ENCODE measurements at places on chromosomes 2 and 18. TPM values are rescaled to one million over a fixed set of nuclear protein-coding genes. Genes with fewer than 3 reads are reported as not detected.

UPP2 gene
- polyA plus RNA-seq = 0.04 TPM

TMEM17 gene
- polyA plus RNA-seq = 4.2 TPM

CCBE1 gene
- 2.5 TPM for polyA plus RNA-seq

SRD5A2 gene
- 0.22 TPM for polyA plus RNA-seq

ABI2 gene
- 27.7 TPM for polyA plus RNA-seq

L3MBTL4 gene
- polyA plus RNA-seq = 4.0 TPM

MAP3K20 gene
- polyA plus RNA-seq = 31.7 TPM

LCT gene
- 79.1 TPM for polyA plus RNA-seq

WNT10A gene
- 1.5 TPM for polyA plus RNA-seq

GRCh38 chr2:8704906-8705305 is 23.1 kb downstream of the ID2 start:
- H3K27me3 ChIP-seq = no peaks in the 10 kb centered on the region
- DNase-seq = no peak
- peaks cover 6% of the 10 kb centered on the region for H3K4me1 ChIP-seq
- H3K27ac ChIP-seq = no peak overlapping the region

DNA sequence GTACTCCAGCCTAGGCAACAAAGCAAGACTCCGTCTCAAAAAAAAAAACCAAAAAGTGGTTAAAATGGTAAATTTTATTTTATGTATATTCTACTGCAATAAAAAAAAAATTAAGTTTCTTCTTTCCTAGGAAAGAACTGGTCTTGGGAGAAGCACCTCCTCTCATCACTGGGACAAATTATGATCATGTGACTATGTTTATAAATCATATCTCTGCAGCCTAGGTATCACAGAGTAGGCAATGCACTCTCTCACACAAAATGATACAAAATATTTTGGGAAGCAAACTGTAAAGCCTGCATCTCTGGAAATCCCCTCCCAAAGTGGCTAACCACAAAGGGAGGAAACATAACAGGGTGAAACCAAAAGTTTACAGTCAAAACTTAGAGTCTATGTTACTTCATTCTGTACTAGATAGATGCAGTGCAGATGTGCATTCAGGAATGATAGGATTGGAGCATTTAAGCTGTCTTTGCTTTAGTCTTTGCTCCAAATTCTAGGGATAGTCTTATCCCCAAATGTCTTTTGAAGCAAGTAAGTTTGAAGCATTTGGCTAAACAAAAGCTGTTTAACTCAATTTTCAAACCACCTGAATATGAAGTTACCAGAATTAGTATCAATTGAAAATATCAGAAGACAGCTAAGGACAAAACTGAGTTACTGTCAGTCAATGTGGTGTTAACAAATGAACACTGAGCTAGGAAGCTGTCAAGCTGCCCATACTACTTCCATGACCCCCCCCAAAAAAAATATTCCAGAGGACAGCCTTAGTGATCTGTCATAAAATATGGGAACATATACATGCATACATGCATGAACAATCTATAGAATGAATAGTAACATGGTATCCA is 21.1 kb upstream of the MALT1 start:
- no peaks in the 10 kb centered on the region for H3K36me3 ChIP-seq
- H3K27me3 ChIP-seq = no peaks in the 10 kb centered on the region
- no peak for DNase-seq
- no peak overlapping the region for H3K27ac ChIP-seq

DNA sequence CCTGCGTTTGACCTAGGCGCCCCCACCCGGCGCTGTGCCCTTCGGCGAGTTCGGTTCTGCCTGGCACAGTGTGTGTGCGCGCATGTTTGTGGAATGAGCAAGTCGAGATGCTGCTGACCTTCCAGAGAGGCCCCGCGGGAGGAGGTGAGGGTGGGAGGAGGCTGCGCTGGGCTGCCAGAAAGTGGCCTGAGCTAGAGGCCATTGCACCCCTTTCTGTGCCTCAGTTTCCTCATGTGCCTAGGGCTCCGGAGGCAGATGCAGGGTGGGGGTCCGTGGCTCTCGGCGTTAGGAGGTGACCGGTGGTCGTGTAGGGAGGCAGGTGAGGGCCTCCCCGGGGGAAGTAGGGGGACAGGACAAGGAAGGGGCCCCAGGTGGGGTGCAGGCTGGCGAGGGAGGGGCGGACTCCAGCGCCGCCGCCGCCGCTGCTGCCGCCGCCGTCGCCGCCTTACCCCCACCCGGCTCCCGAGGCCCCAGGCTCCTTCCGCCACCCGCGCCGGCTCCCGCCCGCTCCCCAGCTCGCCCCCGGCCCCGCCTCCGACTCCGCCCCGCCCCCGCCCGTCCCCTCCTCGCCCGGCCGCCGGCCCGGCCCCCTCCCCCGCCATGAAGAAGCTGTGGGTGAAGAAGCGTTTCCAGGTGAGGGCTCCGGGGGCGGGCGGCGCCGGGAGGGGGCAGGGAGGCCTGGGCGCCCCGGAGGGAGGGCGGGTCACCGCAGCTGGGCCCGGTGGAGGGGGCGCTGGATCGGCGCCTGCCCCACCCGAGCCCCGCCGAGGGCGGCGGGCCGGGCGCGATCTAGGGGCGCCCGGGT is 7.0 kb downstream of the SPEG start:
- H3K27me3 ChIP-seq = peaks cover 65% of the 10 kb centered on the region
- no peak for DNase-seq
- H3K4me3 ChIP-seq = peak overlapping the region; percentile 37
- H3K4me1 ChIP-seq = peaks cover 6% of the 10 kb centered on the region
- no peak overlapping the region for H3K27ac ChIP-seq

DNA sequence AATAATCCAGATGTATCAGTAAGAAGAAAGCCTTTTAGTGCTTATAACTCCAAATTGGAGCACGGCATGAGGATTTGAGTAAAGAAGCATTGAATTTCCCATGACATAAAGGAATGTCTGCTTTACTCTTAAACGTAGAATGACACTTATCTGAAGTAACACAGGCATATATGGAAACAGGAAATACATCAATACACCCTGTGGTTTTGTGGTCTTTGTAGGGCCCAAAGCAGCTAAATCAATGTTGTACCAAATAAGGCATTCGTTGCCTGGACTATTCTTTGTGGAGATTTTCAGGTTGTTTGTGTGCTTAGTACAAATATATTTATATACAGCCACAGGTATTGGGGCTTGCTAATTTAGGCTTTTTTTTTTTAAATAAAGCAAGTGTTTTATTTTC is 660.5 kb downstream of the LRRTM4 start:
- no peak for DNase-seq
- no peak overlapping the region for H3K4me3 ChIP-seq
- H3K4me1 ChIP-seq = no peaks in the 10 kb centered on the region
- H3K36me3 ChIP-seq = no peaks in the 10 kb centered on the region
- H3K27ac ChIP-seq = no peak overlapping the region
- H3K27me3 ChIP-seq = no peaks in the 10 kb centered on the region

DNA sequence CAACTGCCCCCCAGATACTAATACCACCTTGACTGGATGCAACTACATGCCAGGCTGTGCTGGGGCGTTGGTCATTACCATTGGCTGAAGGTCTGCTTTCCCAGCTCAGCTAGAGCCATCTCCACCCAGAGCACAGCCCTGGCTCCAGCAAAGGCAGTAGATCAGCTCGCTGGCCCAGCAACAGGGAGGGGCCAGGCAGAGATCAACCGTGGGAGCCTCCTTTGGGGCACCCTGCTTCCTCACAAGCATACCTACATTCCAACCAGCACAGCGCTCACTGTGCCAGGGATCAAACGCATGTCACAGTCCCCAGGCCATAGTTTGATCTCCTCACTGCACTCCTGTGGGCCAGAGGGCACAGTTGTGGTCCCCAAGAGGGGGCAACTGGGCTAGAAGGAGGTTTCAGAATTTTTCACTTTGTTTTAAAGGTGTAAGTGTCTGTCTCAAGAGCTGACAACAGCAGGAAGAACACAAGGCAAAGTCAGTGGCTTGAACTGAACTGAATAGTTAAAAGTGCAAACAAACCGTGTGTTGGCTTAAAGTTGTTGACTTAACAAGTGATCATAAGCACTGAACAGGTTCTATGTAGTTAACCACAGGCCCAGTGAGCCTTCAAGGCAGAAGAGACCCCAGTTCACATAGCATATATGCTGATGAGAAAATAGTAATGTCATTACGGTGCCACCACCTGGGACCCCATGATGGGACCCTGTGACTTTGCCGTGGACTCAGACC is 70.1 kb upstream of the BZW1 start:
- DNase-seq = peak; percentile 79
- H3K4me3 ChIP-seq = no peak overlapping the region
- H3K27me3 ChIP-seq = no peaks in the 10 kb centered on the region
- peaks cover 20% of the 10 kb centered on the region for H3K4me1 ChIP-seq

GRCh38 chr2:102891296-102891695 is 129.5 kb downstream of the TMEM182 start:
- H3K27me3 ChIP-seq = no peaks in the 10 kb centered on the region
- no peak overlapping the region for H3K27ac ChIP-seq
- DNase-seq = no peak
- no peaks in the 10 kb centered on the region for H3K36me3 ChIP-seq

GRCh38 chr18:61655630-61656029 is 237.2 kb downstream of the RNF152 start:
- no peak overlapping the region for H3K4me3 ChIP-seq
- H3K27ac ChIP-seq = no peak overlapping the region
- peaks cover 14% of the 10 kb centered on the region for H3K4me1 ChIP-seq
- no peak for DNase-seq

DNA sequence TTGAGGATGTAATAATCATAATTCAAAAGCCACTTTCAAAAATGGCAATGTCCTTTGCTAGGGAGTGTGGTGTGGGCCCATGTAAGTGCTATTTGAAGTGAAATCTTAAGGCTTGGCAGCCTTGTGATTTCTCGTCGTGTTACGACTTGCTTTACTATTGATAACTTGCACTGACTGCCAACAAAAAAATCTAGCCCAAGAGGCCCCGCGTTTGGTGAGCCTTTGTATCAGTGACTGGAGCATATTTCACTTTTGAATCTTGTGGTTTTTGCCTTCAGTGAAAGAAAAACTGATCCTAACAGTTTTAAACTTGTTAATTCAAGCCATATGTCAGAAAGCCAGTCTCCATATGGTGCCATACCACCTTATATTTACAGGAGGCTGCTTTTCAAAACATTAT is 248.0 kb downstream of the TMEM182 start:
- H3K27ac ChIP-seq = no peak overlapping the region
- DNase-seq = no peak
- no peaks in the 10 kb centered on the region for H3K4me1 ChIP-seq
- no peak overlapping the region for H3K4me3 ChIP-seq
- H3K36me3 ChIP-seq = no peaks in the 10 kb centered on the region

- no peaks in the 10 kb centered on the region for H3K36me3 ChIP-seq
- no peaks in the 10 kb centered on the region for H3K27me3 ChIP-seq
- H3K27ac ChIP-seq = no peak overlapping the region
- no peaks in the 10 kb centered on the region for H3K4me1 ChIP-seq
- DNase-seq = no peak
Measured at GRCh38 chr2:75074708-75075107, 116.3 kb downstream of the POLE4 start.

DNA sequence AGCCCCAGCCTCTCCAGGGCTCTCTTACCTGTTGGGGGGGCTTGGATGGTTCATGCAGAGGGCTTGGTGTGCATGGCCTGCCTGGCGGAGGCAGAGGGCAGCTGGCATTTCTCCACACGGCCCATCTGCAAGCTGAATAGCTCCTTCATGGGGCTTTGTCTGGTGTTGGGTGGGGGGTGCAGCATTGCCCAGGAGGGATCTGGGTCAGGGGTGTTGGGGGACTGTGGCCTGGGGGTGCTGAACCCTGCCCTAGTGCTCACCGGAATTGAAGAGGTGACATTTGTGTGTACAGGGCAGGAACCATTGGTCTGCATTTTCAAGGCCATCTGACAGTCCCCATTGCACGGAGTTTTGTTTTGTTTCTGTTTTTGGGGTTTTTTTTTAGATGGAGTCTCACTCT is 58.8 kb upstream of the HAAO start:
- no peak overlapping the region for H3K27ac ChIP-seq
- no peaks in the 10 kb centered on the region for H3K27me3 ChIP-seq
- DNase-seq = no peak
- peaks cover 10% of the 10 kb centered on the region for H3K4me1 ChIP-seq
- no peaks in the 10 kb centered on the region for H3K36me3 ChIP-seq
- no peak overlapping the region for H3K4me3 ChIP-seq

DNA sequence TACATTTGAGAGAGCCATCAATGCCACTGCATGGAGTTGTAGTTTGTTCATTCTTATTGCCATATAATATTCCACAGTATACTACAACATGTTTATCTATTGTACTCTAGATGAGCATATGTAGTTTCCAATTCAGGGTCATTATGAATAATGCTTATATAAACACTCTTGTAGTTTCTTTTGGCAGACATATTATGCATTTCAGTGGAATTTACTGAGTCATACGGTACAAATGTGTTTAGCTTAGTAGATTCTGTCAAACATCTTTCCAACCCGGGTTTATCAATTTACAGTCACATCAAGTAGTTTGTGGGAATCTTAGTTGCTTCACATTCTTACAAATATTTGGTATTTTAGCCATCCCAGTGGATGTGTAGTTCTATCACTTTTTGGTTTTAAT is 161.1 kb downstream of the KCNH7 start:
- no peak overlapping the region for H3K4me3 ChIP-seq
- H3K27ac ChIP-seq = no peak overlapping the region
- no peaks in the 10 kb centered on the region for H3K27me3 ChIP-seq
- H3K36me3 ChIP-seq = no peaks in the 10 kb centered on the region
- no peaks in the 10 kb centered on the region for H3K4me1 ChIP-seq

GRCh38 chr2:148909114-148909513 is 34.1 kb downstream of the KIF5C start:
- H3K4me3 ChIP-seq = no peak overlapping the region
- no peaks in the 10 kb centered on the region for H3K27me3 ChIP-seq
- H3K4me1 ChIP-seq = no peaks in the 10 kb centered on the region
- H3K27ac ChIP-seq = no peak overlapping the region

DNA sequence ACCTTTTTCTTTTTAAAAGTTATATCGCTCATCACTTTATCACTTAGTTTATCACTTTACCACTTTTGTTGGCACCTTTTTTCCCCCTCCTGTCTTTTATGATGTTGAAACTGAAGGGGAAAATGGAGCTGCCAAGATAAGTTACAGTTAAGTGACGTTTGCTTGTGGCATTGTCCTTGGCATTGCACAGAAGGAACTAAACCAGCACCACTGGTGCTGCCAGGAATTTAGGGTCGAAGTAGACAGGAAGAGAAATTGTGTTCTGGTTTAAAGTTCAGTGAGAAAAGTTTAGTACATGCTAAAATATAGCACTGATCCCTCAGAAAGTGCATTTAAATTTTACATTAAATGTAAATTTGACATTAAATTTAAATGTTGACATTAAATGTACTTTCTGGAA is 49.9 kb downstream of the MYO1B start:
- H3K27me3 ChIP-seq = no peaks in the 10 kb centered on the region
- DNase-seq = no peak
- H3K36me3 ChIP-seq = no peaks in the 10 kb centered on the region

DNA sequence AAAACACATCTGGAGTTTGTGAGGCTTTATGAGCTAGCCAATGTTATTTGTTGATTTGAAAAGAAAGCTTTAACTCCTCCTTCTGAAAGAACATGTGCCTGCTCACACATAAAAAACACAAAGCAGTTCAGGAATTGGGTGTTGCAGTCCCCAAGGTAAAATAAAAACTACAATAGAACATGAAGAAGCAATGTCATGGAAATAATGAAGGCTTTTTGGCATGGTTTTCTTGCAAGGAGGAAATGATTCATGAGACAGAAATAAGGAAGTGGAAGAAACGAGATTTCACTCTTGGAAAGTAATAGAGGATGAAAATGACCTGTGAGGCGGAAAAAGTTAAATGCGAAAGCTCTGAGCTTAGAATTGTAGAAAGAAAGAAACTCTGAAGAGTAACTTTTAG is 81.1 kb downstream of the TRIB2 start:
- H3K4me1 ChIP-seq = no peaks in the 10 kb centered on the region
- DNase-seq = no peak
- no peak overlapping the region for H3K4me3 ChIP-seq
- H3K36me3 ChIP-seq = no peaks in the 10 kb centered on the region

GRCh38 chr18:26438980-26439379 is 109.4 kb downstream of the KCTD1 start:
- H3K4me1 ChIP-seq = no peaks in the 10 kb centered on the region
- peaks cover 6% of the 10 kb centered on the region for H3K27me3 ChIP-seq
- H3K4me3 ChIP-seq = no peak overlapping the region
- H3K36me3 ChIP-seq = no peaks in the 10 kb centered on the region
- no peak overlapping the region for H3K27ac ChIP-seq

Data from large intestine (tissue), 12 donors.